ENCODE measurements at places on chromosomes 3 and 15.

DNA sequence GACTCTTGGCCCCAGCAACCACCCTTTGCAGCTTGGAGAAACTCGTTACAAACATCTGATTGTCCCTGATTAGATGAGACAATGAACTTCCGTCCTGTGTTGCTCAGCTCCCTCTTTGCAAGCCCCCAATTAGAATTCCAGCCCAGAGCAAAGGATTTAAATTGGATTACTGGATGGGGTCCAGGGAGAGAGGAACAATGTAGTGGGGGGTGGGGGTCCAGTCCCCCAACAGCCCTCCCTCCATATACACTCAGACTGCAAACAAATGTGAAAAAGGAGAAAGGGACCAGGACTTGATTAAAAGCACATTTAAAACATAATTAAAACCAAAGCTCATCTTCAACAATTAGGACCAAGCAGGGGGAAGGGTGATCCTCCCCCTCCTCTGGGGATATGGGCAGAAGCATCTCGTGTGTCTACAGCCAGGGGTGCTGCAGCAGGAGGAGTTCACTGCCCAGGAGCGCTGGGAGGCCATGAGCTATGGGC is 71.7 kb upstream of the TMEM115 start:
- no peak for DNase-seq

DNA sequence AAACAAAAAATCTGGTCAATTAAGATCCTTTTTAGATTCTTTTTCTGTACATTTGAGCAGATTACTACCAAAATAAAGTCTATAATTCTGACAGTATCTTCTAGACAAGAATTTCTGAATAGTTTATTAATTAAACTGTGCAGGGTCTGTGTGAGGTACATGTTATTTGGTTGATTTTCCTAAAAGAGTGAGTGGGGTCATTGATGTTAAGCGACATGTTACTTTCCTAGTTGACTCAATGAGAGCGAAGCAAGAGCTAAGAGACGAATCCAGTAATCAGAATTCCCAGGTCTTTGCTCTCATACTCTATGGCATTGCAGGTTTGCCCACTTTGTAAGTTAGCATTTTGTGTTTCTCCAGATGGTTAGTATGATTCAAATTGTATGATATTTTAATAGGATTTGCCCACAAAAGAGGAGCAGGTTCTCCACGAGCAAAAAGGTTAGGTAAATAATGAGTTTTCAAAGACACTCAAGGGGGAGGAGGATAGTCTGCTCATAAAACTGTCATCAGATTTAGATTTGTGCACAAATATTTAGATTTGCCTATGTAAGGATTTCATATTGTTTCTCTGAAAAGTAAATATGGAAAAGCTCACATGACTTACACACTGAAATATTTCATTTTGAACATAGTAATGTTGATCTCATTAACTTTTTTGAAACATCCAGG is 217.2 kb upstream of the CGNL1 start:
- no peak for DNase-seq

- no peak for DNase-seq
Measured at GRCh38 chr3:134228035-134228434, 22.6 kb downstream of the RYK start.

DNA sequence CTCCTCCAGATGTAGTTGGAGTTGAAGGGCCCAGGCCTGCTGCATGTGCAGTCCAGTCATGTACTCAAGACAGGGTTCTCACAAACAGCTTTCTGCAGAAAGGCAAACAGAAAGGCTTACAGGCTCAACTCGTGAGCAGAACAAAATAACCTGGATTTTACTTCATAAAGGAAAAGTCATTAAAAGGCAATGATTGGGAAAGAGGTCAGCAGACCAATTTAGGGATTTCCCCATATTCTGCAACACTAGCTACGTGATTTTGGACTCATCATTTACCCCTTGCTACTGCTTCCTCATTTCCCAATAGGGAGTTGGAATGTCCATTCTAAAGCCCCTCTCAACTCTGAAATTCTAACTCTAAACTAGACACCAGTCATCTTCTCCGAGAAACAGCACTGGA is 18.1 kb downstream of the METTL6 start:
- no peak for DNase-seq

GRCh38 chr3:73432023-73432705 is 192.6 kb downstream of the PDZRN3 start:
- DNase-seq = no peak

- DNase-seq = peak; percentile 49
Measured at GRCh38 chr3:111604119-111604518, 9.0 kb upstream of the ZBED2 start.

Data from stimulated activated CD4-positive, alpha-beta T cell treated with anti-CD3 and anti-CD28 coated beads, Interleukin-4, amount 100 ng/mL, for 24 hours (primary cell).